ENCODE measurements at places on chromosomes 2 and 18.

GRCh38 chr2:46012618-46013240 lies 284.5 kb upstream of the EPAS1 start:
- H3K27ac ChIP-seq: no peak overlapping the region
- no peaks in the 10 kb centered on the region for H3K27me3 ChIP-seq
- no peak for DNase-seq
- H3K4me3 ChIP-seq: no peak overlapping the region
- peaks cover 6% of the 10 kb centered on the region for H3K36me3 ChIP-seq

DNA sequence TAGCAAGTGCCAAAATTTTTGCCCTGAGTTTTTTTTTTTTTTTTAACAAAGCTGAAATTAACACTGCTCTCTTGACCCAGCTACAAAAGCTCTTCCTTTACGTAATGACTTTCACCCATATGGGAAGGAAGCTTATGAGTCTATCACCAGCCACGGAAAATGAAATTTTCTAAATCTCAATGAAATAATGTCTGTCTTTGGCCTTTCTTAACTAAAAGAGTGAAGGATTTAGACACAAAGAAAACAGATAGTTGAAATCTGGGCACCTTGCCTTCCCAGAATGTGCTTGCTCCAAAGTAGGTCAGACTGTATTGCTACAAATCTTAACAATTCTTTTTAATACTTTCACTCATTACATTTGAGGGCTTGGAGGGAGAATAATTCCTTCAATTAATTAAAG lies 180.8 kb upstream of the MGAT5 start:
- H3K36me3 ChIP-seq: no peaks in the 10 kb centered on the region
- no peak overlapping the region for H3K27ac ChIP-seq
- DNase-seq: no peak
- H3K27me3 ChIP-seq: no peaks in the 10 kb centered on the region

DNA sequence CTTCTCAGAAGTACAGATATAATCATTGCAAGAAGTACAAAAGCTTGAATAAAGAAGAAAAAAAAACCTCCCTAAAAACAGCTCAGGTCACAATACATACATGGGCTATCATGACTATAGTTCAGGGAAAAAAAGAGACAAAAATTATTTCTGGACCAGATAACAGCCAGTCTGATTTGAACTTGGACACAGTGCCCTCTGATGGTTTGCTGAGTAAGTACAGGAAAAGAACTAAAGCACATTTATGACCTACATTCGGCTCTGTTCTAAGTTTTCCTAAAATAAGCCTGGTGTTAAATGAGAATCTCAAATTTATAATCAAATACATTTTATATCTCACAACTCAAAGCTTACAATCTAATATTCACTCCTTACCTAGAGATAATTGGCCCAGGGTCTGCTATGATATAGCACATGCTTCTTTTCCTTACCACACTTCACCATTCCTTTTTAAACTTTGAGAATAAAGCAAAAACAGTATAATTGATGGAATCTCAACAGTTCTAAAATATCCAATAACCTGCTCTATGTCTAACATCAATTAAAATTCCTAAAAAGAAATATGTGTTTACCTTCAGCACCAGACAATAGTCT lies 81.1 kb downstream of the RAPH1 start:
- H3K27ac ChIP-seq: no peak overlapping the region
- H3K4me1 ChIP-seq: no peaks in the 10 kb centered on the region
- H3K36me3 ChIP-seq: no peaks in the 10 kb centered on the region
- peak; percentile 53 for DNase-seq
- H3K27me3 ChIP-seq: no peaks in the 10 kb centered on the region
- no peak overlapping the region for H3K4me3 ChIP-seq

DNA sequence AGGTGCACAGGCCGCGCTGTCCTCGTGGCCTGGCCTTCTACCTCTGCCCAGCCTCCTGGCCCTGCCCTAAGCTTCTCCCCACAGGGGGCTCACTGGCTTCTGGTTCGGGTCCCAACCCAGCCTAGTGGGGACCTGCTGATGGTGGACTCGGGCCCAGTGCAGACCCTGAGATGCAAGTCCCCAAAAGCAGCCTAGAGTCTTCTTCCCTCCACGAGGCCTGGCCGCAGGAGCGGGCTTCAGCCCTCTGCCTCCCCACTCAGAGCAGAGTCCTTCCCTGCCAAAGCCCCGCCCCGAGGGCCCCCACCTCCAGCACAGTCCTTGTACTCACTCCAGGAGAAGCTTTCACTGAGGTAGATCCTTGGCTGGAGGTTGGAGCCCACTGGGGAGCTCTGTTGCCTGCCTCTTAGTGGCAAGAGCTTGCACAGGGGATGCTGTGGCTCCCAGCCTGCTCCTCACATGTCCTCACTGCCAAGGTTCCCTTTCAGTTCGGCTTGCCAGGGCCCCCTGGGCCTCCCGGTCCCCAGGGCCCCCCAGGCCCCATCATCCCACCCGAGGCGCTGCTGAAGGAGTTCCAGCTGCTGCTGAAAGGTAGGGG lies 3.6 kb downstream of the ERFE start:
- DNase-seq: no peak
- no peak overlapping the region for H3K4me3 ChIP-seq
- no peaks in the 10 kb centered on the region for H3K4me1 ChIP-seq

DNA sequence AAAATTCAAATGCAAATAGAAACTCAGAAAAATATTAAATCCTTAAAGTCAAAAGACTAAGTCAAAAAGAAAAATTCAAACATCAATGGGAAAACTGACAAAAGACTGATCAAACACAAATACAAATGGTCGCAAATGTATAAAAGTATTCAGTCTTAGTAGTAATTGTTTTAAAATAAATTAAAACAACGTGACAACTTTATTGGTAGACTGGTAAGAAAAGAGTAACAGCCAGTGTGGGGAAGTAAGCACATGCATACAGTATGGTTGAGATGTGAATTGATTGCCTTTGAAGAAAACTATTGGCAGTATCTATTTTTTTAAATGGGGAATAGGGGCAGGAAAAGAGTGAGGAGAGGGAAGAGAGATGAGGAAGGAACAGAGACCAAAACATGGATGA lies 9.8 kb downstream of the TMEM131 start:
- no peak overlapping the region for H3K27ac ChIP-seq
- DNase-seq: no peak
- 0 out of 2 replicates have a peak, but pooled peaks cover 4% of the 10 kb centered on the region for H3K36me3 ChIP-seq
- no peaks in the 10 kb centered on the region for H3K27me3 ChIP-seq

DNA sequence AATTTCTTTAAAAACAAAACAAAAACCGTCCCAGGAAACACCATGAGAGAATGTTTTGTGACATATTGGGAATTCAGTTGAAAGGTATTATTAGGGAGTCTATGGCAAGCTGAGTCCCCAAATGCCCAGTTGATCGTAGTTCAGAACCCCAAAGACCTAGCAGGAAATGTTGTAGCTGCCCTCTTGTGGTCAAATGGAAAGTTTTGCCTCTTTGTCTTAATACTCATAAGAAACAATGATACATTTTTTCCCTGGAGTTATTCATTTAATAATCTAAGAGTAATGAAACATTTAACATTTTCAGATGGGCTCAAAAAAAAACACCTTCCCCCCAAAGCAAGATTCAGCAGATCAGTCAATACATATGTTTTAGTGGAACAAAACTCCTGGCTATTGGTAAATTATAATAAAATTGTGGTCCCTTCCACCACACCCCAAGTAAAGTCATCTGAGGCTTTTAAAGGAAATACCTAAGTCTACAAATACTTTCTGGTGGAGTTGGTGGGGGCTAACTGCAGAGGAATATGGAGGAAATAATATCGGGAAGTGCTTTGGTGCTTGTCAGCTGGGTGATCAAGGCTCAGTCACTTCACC lies 37.8 kb upstream of the EFEMP1 start:
- peaks cover 3% of the 10 kb centered on the region for H3K27me3 ChIP-seq
- no peaks in the 10 kb centered on the region for H3K36me3 ChIP-seq
- DNase-seq: no peak
- H3K4me1 ChIP-seq: 0 out of 2 replicates have a peak, but pooled peaks cover 7% of the 10 kb centered on the region
- no peak overlapping the region for H3K27ac ChIP-seq

DNA sequence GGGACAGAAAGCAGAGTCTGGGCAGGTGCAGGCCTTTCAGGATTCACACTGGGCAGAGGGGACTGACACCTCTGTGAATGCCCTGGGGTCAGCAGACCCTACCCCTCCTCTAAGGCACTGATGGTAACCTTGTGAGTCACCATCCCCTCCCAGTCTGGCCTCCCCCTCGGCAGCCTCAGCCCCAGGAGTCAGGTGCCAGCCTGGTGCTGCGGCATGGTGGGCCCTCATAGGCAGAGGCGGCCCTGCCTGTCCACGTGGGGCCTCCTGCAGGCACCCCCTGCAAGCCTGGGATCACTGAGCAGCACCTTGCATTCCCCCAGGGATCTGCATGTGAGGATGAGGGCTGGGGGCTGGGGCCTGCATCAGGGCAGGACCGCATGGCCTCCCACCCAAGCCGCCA lies 4.8 kb upstream of the GPR17 start:
- peak overlapping the region; percentile 97 for H3K27ac ChIP-seq
- H3K4me1 ChIP-seq: peaks cover 85% of the 10 kb centered on the region
- peak overlapping the region; percentile 15 for H3K4me3 ChIP-seq
- H3K27me3 ChIP-seq: no peaks in the 10 kb centered on the region

Data from DND-41 (cell line).